DMS79 treated with DMSO at 0.1 percent for 48 hours (cell line): ENCODE measurements at places on chromosomes 4 and X.
A peak's percentile ranks its signal among the peaks of the same experiment; 100 is the strongest.

DNA sequence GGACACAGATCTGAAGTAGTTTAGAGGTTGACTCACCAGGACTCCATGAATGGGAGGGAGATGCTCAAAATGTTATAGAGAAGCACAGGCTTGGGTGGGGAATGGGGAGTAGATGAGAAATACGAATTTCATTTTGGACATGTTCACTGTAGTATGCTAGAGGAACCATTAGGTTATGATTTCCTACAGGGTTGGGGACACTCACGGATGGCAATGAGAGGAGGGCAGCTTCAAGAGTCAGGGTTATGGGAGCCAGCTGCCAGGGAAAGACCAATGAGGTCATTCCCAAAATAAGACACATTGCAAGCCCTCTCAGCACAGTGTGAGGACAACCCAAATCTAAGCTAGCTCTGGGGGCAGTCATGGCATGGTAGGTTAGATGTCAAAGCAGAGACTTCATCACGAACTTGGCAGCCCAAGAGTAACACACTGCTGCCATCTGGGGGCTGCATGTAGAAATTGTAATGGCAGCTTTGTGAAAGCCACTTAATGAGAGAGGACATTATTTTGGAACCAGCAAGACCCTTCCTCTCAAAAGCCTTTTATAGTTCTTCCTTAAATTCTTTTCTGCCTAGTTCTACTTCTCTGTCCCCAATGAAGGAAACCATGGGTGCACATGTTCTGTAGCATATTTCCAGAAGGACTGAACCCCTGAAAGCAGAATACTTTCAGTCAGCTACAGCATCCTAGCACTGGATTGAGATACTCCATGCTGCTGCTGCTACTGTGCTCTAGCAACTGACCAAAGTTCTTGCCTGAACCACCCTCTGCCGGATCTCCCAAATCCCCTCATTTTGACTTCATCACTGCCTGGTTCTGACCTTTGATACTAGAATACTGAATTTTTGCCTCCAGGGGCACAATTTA, 16.2 kb upstream of the ZCCHC12 start:
- no peak for DNase-seq

DNA sequence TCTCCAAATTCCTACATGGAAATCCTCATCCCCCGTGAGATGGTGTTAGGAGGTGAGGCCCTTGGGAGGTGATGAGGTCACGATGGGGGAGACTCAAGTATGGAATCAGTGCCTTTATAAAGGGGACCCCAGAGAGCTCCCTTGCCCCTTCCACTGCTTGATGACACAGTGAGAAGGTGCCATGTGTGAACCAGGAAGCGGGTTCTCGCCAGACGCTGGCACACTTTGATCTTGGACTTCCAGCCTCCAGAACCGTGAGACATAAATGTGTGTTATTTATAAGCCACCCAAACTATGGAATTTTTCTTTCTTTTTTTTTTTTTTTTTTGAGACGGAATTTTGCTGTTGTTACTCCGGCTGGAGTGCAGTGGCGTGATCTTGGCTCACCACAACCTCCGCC, 237.6 kb downstream of the DHRSX start:
- no peak for DNase-seq

- DNase-seq = no peak
These were observed 162.1 kb downstream of the PCDH18 start for GRCh38 chr4:137370206-137370633.

GRCh38 chr4:88828842-88829571, 131.4 kb upstream of the NAP1L5 start:
- no peak for DNase-seq

DNA sequence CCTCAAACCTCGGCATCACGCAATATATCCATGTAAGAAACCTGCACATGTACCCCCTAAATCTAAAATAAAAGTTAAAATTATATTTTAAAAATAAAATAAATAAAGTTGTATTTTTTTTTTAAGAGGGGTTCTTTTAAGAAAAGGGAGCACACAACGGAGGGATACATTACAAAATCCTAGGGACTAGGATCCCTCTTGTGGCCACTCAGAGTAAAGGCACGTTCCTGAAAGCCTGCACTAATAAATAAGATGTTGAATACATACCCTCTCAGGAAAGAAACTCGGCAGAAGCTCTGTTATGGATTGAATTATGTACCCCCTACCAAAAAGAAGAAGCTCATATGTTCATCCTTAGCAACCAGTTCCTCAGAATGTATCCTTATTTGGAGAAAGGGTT, 50.9 kb upstream of the PRDX4 start:
- no peak for DNase-seq

DNA sequence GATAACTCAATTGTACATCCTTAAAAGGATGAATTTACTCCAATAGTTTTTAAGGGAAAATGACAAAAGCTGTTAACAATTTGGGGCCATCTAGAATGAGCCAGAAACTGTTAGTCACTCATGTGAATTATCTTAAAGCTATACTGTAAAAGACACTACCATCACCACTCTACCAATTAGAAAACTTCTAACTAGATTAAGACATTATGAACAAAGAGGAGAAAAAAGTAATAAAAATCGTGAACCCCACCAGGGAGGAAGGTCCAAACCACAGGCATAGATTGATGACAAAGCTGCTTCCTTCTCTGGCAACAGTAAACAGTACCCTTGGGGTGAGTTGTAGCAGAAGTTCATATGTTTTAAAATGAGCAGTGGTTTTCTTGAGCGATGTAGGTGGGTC, 106.1 kb downstream of the PDGFC start:
- no peak for DNase-seq

- no peak for DNase-seq
These were observed 210.1 kb upstream of the BCOR start for GRCh38 chrX:40307871-40308270.

DNA sequence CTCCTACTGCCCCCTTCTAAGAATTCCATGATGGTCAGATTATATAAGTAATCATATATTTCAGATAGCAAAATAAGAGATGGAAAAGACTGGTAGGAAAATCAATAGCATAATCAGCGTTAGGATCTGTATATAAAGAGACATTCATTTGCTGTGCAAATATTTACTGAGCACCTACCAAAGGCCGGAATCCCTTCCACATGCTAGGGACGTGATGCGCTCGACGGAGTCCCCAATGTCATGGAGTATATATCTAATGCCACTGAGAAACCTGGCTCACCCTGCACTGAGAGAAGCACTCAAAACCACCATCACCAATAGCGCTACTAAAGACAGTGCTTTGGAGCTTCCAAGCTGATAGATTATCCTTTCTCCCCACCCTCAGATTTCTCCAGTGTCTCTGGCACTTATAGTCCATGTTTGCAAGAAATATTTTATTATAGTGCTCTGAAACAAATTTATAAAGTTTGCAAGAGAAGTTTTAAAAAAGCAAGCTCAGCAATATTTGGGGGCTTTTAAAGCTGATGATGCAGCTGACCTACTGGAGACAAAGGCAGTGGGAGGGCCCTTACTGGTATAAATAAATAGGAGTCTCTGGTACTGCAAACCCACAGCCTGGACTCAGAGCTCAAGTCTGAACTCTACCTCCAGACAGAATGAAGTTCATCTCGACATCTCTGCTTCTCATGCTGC, at the start of gene CXCL13:
Gene CXCL13 (plus strand): TSS at position 611 of the 693 bp plus-strand sequence. CDS start 46 bp downstream, at position 657.
- DNase-seq = no peak

DNA sequence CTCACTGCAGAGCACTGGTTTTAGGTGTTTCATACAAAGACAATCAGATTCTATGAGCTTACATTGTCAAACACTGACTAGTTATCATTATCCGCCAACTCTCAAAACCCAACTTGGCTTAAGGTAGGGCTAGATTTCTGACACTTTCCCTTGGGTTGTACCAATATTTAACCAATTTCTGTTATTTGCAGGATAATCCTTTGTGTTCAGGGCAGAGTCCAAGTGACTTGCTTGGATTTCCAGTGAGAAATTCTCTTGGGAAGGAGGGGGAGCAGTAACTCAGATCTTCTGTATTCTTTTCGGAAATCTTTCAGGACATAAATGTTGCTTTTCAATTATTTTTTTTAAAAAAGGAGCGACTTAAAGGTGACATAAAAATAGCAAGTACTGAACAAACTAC, 23.1 kb downstream of the DGKK start:
- no peak for DNase-seq

GRCh38 chr4:176065435-176066291, at the start of gene WDR17:
Gene WDR17, plus strand, starts transcription at chr4:176065841. Its CDS starts 45,740 bp downstream, at chr4:176111581.
- DNase-seq = peak; percentile 81

DNA sequence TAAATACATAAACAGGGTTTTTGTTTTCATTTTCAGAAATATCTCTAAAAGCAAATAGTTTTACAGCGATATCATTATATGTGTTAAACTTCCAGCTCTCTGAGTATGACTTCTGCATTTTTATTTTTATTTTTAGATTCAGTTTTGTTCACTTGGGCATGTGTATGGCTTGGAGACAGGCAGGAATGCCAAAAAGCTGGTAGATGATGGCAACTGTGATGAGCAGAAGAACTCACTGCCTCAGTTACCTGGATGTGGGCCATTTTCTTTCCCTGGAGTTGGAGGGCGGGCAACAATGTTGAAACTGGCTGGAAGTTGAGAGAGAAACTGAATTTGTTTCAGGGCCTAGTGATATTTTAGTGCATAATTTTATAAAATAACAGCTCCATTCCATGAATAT, 266.4 kb downstream of the ARHGAP24 start:
- no peak for DNase-seq

- DNase-seq = no peak
These were observed 41.9 kb downstream of the WDR1 start for GRCh38 chr4:10074767-10075105.

- DNase-seq = no peak
These were observed 22.3 kb upstream of the NDUFC1 start for GRCh38 chr4:139324620-139325019.

- peak; percentile 4 for DNase-seq
These were observed 21.6 kb downstream of the C4orf50 start for GRCh38 chr4:5996641-5997040.

DNA sequence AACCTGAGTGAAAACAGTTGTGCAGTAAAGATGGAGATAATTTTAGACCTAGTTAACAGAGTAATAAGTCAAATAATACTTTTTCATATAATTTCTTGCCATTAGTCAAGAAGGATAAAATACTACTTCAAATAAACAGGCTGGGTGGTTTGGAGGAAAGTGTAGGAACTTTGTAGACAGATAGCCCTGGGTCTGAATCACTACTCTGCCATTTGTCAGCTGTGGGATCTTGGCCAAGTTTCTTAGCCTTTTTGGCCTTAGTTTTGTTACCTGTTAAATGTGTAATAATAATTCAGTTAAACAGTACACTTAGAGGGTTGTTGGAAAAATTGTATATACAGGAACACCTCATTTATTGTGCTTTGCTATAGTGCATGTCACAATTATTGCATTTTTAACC, 163.7 kb downstream of the NPNT start:
- no peak for DNase-seq

DNA sequence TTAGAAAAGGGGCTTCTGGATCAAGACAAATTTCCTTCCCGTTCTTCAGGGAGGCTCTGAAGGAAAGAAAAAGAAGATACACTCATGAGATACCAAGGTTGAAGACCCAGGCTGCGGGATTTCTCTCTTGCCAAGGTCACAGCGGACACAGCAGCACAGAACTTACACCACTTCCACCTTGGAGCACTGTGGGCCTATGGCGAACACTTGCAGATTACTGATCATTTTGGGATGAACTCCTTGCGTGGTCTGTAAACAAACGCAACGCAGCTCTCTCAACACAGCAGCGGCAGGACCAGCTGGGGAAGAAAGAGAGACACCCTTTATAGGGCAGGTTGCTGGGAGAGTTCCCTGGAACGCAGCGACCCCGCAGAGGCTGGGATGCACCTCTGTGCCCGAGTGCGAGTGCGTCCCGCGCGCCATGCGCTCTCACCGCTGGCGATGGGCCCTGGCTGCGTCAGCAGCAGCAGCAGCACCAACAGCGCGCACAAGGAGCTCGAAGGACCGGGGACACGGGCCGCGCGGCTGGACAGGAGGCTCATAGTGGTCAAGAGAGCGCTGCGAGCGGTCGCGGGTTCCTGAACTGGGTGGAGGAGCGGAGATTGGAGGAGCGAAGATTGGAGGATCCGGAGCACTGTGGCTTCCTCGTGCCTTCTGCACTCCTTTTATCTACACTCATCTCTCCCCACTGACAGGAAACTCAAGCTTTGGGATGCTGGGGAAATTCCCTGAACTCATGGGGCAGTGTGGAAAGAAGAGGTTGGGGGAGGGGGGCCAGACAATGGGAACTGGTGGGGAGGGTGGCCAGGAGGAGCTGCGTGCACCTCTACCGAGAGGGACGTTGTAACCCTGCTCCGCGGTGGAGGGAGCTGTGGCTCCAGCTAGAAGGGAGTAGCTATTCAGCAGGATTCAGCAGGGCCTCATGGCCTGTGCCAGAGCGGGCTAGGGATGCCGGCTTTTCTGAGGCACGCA, at the start of gene CXCL5:
Gene CXCL5 (minus strand): TSS at position 638 of the 972 bp plus-strand sequence. CDS start 96 bp downstream, at position 542.
- no peak for DNase-seq

DNA sequence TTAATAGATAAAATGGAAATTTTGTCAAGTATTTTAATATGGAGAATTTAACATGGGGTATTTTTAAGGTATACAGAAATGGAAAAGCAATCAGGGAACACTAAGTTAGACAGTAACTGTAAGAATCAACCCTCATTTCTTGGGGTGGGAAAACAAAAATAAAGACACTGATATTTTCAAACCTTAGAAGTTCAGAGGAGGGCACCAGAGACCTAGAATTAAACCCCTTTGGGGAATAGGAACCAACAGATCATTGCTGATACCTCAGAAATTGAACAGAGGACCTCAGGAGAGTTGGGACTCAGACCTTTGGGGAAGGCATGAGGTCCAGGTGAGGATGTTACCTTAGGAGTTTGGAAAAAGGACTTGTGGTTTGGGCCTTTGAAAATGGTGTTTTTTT, 435.6 kb downstream of the TMA16 start:
- no peak for DNase-seq

DNA sequence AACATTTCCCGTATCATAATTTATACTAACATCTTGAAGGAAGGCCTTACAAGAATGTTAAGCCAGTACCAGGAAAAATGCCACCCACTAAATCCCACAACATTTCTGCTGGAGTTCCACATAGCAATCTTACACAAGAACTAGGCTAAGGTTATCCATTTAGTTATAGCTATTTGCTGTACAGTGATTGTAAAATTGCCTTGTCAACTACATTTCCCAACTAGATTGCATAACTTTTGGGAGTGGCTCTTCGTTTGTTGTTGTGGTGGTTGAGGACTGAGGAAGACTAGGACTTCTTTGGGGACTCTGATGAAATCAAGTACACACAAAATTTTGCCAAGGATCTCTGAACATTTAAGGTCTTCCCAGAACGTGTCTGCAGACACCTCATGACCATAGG, 8.0 kb downstream of the IBSP start:
- no peak for DNase-seq

GRCh38 chr4:26084414-26084813, 170.4 kb downstream of the SMIM20 start:
- DNase-seq = no peak
